ENCODE measurements at places on chromosomes 16 and 17.
A peak's percentile ranks its signal among the peaks of the same experiment; 100 is the strongest.

- no peak for DNase-seq
These were observed 76.2 kb upstream of the KSR1 start for GRCh38 chr17:27379888-27380533.

GRCh38 chr17:82338858-82339633 lies 5.5 kb upstream of the SECTM1 start:
- DNase-seq: peak; percentile 34

DNA sequence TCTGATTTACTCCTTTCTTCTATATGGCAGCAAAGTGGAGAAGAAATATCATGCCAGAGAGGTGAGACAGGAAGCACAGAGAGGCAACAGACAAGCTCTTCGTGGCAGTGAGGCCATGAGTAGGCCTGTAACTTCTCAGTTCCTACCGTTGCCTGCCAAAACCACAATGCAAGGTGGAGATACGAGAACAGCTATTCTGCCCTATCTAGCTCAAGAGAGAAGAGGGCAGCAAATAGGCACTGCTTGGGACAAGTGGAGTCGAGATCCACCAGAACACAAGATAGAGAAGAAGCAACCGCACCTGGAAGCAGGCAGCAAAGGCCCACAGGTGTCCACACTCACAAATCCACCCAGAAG lies 24.8 kb downstream of the RANBP10 start:
- peak; percentile 39 for DNase-seq

DNA sequence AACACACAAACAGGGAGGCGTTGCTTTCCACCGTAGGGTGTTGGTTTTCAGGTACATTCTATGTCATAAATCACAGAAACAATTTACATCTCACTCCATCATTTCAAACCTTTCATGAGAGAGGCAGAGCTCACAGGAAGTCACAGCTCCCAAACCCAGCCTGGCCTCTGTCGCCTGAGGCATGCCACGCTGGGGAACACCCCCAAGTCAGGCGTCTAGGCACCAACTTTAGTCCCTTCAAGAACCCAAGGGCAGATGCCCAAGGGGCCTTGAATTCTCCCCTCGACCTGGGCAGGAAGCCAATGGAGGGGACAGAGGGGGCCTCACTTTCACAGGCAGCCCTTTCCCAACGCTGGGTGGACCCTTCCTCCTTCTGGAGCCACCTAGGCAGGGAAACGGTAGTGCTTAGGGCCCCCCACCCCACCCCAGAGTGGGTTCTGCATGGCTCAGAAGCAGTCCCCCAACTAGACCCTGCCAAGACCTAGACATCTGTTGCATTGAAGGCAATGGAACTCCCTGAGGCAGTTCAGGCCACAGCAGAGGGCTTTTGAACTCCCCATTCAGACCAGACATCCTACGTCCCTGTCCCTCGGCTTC lies 10.6 kb downstream of the TBX4 start:
- DNase-seq: no peak

DNA sequence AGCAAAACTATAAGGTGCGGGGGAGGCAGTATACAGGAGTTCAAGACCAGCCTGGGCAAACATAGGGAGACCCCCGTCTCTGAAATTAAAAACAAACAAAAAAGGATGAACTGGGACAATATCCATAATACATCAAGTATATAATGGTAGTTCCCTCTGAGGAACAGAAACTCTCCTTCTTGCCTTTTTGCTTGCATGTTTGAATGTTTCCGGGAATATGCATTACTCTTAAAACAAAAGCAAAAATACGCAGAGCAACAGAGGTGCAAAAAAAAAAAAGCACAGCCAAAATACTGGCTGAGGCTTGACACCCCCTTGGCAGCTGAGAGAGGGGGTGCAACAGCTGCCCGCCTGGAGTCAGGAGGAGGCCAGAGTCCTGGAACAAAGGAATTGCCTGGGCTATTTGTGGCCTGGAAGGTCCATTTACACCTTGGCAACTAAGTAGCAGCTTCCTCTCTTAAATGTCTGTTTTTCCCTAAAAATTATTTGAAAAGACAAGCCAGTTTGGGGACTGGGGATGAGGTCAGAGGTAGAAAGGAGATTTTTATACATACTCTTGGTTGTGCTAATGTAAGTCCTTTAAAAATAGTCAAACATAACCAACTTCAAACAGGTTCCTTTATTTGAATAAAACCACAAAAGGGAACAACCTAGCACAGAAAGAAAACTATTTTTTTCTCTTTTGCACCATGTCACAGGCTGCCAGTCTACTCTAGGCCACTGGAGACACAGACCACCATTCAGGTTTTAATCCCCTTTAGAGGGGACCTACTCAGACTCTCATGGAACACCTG lies 19.5 kb downstream of the USP7 start:
- no peak for DNase-seq

DNA sequence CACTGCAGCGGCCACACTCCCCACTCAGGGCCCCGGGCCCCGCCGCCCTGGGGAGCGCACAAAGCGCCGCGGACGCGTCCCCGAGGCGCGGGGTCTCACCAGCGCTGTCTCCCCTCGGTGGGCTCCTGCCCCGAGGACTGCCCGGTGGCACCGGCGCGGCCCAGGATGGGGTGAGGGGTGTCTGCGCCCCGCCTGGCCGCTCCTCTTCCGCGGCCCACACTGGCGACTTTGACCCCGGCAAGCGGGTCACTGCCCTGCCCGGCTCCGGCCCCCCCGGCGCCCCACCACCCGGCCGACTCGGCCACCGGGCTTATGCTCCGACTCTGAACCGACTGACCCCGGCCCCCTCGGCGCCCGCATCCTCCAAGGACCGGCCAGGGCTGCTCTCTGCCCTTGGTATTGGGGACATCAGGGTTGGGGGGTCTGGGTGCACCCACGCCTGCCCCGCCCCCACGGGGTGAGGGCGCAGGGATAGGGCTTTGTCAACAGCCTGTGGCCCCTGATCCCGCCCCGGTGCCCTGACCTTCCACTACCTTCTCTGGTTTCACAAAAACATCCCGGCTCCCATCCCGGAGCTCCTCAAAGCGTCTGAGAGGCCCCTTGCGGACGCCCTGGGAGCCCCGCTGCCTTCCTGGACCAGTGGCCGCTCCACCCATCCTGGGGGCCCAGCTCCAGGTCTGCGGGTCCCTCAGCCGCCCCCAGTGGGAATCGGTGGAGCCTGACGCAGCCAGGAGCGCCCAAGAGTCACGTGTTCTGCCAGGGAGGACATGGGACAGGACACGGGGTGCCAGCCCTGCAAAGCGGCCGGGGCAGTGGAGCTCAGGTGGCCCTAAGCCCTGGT lies 829 bp downstream of the GCGR start:
- DNase-seq: no peak

- no peak for DNase-seq
These were observed 27.1 kb downstream of the CDH13 start for GRCh38 chr16:82653550-82654511.

DNA sequence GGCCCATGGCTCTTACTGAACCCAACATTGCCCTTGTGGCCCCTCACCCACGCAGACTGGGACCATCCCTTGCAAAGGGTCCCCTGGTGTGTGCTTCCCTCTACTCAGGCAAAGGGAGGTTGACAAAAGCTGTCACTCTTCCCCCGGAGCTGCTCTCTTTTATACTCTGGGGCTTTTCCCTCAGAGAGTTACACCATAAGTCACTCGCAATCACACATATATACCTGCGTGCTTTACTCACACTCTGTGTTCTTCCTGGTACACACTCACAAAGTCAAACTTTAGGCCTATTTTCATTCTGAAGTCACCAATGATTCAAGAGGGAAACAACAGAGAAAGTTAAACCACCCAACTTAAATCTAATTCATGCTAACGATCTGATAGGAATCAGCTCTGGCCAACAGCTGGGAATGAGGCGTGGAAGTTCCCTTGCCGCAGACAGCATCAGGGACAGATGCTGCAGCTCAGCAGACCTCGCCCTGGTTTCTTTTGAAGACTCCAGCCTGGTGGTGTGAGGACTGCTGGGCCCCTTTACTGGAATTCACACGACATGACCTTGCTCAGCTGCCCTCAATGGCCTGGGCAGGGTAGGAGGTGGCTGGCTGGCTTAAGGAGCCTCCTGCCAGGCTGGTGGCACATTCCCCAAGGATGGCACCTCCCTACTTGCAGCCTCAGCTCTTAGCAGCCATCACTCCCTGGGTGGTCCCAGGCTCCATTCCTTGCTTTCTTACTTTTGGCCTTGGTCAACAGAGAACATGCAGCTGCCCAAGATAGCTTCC lies 27.3 kb downstream of the HIC1 start:
- no peak for DNase-seq

- DNase-seq: no peak
These were observed 17.7 kb downstream of the SLC38A10 start for GRCh38 chr17:81277421-81277820.

DNA sequence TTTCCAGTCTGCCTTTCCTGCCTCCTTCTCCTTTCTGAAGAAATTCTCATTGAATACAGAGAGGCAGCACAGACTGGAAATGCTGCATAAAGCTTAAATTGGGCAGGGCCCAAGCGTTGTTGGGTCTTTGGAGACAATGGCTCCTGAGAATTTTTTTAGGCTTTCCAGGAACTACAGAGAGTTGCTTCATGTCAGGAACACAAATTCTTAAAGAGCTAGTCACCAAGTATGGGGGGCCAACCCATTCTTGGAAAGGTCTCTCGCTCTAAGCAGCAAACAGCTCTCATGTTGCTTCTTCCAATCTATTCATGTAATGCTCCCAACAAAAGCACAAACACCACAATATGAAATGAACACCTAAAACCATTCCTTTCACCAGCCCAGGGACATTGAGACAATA lies 6.9 kb downstream of the HNF1B start:
- DNase-seq: no peak

DNA sequence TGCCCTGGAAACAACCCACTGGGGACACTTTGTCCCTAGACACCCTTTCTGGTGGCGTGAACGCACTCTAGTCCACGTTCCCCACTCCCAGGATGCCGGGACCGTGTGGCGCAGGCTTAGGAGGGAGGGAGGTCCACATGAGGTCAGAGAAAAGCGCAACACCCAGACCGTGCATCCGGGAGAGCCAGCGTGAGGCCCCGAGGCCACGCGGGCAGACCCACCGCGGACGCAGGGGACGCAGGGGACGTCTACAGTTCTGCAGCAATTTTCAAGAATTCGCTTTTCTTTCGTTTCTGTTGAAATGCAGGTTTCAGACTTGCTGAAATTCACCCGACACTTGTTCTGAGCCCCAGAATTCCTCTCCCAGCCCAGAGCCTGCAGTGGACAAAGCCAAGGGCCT lies 4.7 kb downstream of the RFNG start:
- no peak for DNase-seq

DNA sequence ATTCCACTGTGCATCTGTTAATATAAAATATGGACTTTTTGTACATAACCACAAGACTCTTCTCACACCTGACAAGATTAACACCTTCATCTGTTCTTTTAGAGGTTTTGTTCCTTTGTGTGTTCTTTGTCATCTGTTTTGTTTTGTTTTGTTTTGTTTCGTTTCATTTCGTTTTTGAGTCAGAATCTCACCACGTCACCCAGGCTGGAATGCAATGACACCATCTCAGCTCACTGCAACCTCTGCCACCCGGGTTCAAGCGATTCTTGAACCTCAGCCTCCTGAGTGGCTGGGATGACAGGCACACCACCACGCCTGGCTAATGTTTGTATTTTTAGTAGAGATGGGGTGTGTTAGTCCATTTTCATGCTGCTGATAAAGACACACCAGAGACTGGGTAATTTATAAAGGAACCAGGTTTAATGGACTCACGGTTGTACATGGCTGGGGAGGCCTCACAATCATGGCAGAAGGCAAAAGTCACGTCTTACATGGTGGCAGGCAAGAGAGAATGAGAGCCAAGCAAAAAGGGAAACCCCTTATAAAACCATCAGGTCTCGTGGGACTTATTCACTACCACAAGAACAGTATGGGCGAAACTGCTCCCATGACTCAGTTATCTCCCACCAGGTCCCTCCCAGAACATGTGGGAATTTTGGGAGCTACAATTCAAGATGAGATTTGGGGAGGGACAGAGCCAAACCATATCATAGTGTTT lies 22.3 kb downstream of the C16orf90 start:
- DNase-seq: no peak

DNA sequence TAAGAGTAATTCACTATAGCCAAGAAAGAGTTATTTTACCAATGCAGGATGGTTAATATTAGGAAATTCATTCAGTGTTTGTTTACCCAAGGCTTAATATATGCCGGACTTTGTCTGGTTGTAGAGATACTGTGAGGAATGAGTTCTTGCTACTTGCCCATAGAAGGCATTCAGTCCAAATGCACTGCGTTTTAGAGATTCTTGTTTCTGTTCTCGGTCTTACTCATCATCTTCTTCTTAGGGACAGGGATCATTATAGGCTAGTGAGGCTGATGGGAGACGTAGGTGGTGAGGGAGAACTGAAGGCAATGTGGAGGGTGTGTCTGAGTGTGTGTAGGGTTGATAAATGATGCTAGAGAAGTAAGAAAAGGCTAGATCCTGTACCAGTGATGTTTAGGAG lies 90.7 kb downstream of the OR1D5 start:
- DNase-seq: no peak

DNA sequence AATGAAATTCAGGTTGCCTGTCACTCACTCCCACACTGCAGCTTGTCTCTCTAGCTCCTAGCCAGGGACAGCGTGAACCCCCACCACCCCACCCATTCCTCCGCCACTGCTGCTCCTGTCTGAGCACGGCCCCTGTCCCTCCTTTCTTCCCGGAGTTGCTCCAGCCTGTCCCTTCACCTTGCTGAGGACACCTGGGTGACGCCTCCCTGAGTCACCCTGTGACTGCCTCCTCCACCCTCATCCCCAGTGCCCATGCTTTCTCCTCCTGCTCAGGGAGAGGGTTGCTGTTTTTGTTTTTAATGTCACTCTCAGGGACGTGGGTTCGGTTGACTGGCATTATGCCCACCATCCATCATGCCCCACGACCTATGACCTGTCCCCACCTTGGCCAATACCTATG lies 25.8 kb upstream of the NAT9 start:
- no peak for DNase-seq

- DNase-seq: no peak
These were observed 32.6 kb upstream of the ERN1 start for GRCh38 chr17:64162554-64162953.

- DNase-seq: no peak
These were observed 10.3 kb upstream of the MED13 start for GRCh38 chr17:62075308-62075815.

DNA sequence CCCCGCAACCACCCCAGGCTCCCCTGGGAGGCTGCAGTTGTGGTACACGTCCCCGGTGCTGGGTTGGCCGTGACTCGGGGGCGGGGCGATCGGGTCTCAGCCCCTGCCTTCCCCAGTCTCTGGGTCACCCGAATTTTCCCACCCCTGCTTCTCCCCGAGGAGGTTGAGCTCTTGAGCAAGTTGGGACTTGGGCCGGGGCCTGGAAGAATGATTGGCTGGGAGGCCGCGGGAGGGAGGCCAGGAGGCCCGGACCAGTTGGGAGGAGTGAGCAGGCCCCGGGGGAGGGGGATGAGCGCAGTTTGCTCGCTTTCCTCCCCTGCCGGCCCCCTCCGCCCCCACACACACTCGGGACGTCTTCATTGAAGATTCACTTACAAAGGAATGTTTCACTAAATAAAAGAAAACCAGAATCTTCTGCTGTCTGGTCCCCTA lies 4.5 kb upstream of the HEXIM1 start:
- peak; percentile 60 for DNase-seq

- no peak for DNase-seq
These were observed 81.8 kb downstream of the IRX3 start for GRCh38 chr16:54204756-54205155.

GRCh38 chr17:78329263-78330059 lies 30.4 kb downstream of the SOCS3 start:
- DNase-seq: no peak
